ENCODE measurements at places on chromosomes 12 and 14.

GRCh38 chr12:111430433-111431353 is 25.0 kb downstream of the SH2B3 start:
- peak; percentile 69 for DNase-seq

- no peak for DNase-seq
Measured at GRCh38 chr12:114140576-114140975, 174.5 kb upstream of the RBM19 start.

GRCh38 chr14:93751946-93752655 is 36.2 kb downstream of the PRIMA1 start:
- no peak for DNase-seq

GRCh38 chr12:2372178-2372577 is 319.4 kb downstream of the CACNA1C start:
- no peak for DNase-seq
